NCI-H510A treated with DMSO at 0.1 percent for 48 hours (cell line): ENCODE measurements at places on chromosomes 4 and X.

GRCh38 chr4:23547096-23547495 lies 342.8 kb downstream of the PPARGC1A start:
- DNase-seq, result no peak

- no peak for DNase-seq
These were observed 136.9 kb upstream of the ZIC3 start for GRCh38 chrX:137428766-137429591.

- no peak for DNase-seq
These were observed 41.1 kb downstream of the ADGRA3 start for GRCh38 chr4:22474636-22475310.

DNA sequence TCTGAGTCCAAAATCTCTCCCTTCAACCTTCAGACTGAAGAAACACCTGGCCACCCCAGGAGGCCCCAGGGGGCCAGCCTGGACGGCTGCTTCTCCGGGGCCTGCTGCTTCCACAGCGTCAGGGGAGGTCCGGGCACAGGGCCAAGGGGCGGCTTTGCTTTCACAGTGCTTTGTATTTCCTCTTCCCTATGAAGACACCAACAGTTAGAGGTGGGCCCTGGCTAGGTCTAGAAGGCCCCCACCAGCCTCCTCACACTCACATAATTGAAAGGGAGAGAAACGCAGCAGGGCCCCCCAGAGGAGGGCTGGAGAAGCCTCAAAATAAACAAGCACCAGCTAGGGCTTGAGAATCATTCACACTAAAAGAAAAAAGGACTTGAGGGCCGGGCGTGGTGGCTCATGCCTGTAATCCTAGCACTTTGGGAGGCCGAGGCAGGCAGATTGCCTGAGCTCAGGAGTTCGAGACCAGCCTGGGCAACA lies 17.8 kb downstream of the SCD5 start:
- peak; percentile 90 for DNase-seq

DNA sequence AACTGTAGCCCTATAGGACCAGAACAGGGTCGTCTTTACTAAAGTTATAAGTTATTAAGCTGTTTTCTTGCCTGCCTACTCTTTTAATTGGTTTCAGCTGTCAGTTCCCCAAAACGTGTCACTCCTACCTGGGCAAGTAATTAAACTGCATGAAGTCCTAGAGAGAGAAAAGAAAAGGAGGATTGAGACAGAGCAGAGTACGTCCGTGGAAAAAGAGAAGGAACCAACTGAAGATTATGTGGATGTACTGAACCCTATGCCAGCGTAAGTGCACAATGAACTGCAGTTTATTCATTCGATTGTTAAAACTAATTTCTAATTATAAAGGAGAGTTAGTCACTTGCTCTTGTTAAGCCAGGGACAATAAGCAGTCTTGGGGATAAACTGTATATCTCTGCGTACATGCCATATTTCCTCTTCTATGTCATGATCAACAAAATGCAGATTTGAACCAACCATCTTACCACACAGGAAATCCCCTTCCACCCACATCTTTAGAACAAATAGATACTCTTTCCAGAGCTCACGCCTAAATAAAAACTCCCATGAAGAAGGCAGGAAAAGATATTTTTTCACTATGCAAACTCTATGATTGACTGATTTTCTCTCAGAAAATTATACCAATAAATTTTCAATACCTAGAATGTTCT lies 22.8 kb downstream of the STAP1 start:
- no peak for DNase-seq

DNA sequence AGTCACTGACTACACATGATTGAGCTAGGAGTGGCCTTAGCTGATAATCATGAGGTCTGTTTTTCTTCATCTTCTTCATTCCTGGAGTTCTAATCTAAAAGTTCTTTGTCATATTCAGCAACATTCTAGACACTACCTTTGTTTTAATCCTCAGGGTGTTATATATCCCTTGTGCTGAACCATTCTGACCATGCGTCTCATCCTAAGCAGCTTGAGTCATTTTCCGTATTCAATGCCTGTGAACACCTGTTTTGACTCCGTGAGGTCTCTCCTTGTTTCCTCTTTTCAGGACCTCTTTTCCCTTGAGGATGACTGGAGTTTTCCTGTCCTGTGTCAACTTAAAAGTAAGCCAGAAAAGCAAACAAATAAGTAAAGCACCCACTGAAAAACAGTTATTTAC lies 597.9 kb downstream of the GBA3 start:
- no peak for DNase-seq

GRCh38 chrX:71251466-71251973 lies 2.4 kb downstream of the ZMYM3 start:
- DNase-seq, result no peak

- no peak for DNase-seq
These were observed 46.6 kb upstream of the CHRNA9 start for GRCh38 chr4:40288566-40288965.

DNA sequence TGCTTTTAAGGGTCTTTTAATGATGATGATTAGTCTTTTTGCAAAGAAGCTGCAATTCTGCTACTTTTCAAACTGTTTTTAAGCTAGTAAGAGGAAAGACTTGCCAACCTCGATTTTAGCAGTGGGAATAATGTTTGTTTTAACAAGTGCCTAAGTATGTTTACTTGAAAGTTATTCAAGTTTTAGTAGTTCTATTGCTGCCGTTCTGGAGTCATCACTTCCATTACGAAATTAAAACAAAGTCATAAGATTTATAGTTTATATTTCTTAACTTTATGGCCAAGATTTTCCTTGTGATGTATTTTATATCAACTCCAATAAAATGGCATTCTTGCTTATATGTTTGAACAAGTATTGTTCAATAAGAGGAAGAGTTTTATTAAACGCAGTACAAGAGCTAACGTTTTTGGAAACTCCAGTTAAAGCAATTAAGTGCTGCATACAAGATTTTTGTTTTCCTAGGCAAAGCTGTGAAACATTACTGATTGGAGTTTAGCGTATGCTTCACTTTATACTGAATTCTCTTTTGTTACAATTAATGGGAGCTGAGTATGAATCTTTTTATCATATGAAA lies 211.3 kb downstream of the TENM3 start:
- no peak for DNase-seq

- no peak for DNase-seq
These were observed 118.7 kb downstream of the SMARCA1 start for GRCh38 chrX:129404670-129405008.

DNA sequence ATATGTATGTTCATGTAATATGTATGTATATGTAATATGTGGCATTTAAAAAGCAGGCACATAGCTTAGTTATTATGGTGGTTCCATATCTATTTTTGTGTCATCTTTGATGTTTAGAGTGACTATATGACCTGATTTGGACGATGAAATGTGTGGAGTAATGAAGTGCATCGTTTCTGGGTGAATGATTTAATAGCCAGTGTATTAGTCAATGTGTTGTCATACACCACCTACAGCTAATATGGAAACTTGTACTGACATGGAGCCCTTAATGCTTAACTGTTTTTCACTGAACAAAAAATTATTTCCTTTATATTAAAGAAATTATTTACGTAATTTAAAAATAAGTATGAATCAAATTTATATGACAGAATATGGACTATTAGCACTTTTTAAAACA lies 292.3 kb upstream of the FSTL5 start:
- no peak for DNase-seq

- no peak for DNase-seq
These were observed 118.3 kb upstream of the GABRA2 start for GRCh38 chr4:46508216-46508615.

DNA sequence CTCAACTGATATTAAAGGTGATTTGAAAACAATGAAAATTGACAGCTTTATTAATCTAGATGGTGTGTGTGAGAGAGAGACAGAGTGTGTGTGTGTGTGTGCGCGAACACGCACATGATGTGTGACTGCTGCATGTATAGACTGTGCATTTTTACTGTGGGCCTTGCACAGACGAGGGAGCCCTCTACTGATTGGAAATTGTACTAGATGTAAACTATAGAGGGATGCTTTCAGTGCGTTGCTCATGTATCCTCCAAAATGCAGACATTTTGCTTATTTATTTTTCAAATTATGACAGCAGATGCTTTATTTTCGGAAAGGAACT lies 168.4 kb upstream of the GK2 start:
- DNase-seq, result peak; percentile 15

DNA sequence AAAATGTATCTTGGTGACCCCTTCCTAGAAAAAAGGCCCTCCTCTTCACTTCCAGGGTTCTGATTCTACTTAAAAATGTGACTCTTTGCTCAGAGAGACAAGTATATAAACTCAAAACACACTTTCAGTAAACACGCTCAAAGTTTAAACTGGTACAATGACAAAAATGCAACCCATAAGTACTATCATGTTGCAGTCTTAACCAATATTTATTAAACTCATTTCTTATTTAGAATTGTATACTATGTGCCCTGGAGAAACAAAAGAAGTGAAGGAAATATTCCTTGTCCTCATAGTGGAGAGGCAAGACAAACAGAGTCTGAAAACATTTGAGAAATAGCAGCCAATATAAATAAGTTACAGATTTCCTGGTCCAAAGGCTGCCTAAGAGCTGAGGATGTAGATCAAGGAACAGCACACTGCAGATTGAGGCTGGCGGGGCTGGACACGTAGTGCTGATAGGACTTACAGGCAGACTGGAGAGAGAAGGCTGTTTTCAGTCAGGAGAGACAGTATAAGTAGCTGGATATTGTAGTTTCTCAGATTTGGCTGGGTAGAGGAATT lies 39.1 kb upstream of the ANXA3 start:
- DNase-seq, result no peak

DNA sequence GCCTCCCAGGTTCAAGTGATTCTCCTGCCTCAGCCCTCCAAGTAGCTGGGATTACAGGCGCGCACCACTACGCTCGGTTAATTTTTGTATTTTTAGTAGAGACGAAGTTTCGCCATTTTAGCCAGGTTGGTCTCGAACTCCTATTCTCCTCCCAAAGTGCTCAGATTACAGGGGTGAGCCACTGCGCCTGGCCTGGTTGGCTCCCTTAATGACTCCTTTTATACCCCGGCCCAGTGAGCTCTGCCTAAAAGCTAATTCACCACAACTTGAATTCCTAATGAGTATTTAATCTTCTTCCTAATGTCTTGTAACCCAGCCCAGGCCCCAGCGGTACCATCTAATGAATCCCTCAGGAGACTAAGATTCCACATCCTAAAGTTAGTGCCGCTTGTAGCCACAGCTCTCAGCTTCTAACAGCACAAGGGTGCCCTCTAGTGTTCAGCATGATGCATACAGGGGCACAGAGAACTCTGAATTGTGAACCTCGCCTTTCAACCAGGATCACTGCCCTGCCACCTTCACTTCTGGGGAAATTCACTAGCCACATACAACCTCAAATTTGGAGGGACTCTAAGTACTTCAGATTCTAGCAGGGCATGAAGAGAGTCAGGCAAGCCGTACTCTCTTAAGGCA lies 89.5 kb downstream of the OR13H1 start:
- DNase-seq, result peak; percentile 70

DNA sequence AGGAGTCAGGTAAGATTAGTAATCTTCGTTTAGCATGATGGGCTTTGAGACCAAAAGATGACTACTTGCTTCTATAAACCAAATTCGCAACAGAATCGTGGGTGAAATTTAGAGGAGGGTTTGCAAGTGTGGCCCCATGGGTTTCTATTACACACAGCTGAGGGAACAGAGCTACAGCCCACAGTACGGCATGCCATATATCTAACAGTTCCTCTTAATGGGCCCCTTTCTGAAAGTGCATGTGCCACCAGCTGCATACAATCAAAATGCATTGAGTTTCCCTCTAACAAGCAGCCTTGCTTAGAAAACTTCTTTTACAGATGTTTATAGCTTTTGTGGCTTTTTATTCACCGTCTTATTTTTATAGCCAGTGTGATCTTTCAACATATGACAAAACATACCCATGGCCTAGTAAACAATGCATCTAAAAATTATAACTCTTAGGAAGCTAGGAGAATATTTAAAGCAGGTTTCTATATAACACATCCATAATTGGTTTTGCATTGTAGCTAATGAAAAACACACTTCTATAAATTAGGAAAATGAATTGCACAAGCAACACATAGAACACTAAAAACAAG lies 202.1 kb downstream of the PRDM5 start:
- DNase-seq, result no peak

GRCh38 chr4:152050106-152050505 lies 289.3 kb upstream of the GATB start:
- peak; percentile 65 for DNase-seq

- DNase-seq, result peak; percentile 60
These were observed 13.9 kb downstream of the TMSB4X start for GRCh38 chrX:12988797-12989196.

DNA sequence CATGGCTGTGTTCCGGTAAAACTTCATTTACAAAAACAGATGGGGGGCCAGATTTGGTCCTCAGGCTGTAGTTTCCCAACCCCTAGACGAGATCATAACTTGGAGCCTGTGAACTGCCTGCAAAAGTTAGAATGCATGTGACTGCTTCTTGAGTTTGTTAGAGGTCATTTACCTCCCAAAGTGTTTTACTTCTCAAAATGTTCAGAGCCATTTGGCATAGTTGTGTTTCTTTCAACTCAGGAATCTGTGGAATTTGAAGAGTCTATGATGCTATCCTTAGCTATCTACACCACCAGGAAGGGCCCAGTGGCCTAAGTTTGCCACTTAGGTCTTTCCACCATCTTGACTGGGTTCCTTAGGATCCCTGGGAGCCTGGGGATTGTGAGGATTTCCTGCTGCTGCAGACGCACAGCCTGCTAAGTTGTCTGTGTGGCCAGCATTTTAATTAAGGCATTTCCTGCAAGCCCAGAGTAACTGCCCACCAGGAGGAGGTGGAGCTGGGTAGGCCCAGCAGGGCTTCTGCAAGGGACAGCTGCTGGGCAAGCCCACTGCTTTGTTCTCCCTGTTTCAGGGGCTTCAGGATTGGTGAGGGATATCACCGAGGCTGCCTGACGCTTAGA lies 53.1 kb downstream of the CCNI start:
- DNase-seq, result no peak
